NB4 (cell line): ENCODE measurements at places on chromosomes 12 and 14.

GRCh38 chr14:49733836-49734235 is 34.1 kb upstream of the KLHDC2 start:
- DNase-seq: peak; percentile 7

DNA sequence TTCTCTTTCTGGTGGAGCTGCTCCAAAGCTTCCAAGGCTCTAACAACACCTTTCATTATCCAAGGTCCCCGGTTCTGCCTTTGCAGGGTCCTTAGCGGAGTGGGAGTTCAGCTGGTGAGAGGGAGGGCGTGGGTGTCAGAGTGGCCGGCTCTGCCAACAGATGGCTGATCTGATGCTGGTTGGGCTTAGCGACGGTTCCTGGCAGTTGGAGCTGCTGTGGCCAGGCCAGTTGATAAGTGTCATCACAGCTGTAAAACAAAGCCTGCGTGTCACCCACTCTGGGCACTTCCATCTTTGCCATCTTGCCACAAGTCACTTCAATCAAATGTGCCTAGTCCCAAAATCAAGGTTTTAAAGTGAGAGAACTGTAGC is 36.3 kb downstream of the RIN3 start:
- peak; percentile 30 for DNase-seq

- DNase-seq: peak; percentile 77
Observed at GRCh38 chr12:102879144-102879763, 37.8 kb downstream of the PAH start.

DNA sequence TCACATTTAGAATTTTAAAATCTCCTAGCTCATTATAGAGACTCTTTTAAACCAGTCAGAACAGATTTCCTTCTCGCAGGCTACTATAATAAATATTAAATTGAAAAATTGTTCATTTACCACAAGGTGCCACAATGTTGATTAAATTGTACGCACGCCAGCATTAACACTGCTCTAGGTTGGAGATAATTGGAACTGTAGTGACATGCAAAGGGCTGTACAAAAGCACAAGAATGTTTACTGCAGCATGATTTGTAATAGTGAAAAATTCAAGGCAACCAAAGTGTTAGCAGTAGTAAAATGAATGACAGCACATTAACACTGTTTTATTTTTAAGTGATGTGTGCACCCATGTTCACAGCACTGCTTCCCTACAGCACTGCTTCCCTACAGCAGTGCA is 52.5 kb downstream of the TMEM132D start:
- DNase-seq: no peak

GRCh38 chr12:111154147-111154834 is 214.6 kb downstream of the PHETA1 start:
- DNase-seq: no peak

DNA sequence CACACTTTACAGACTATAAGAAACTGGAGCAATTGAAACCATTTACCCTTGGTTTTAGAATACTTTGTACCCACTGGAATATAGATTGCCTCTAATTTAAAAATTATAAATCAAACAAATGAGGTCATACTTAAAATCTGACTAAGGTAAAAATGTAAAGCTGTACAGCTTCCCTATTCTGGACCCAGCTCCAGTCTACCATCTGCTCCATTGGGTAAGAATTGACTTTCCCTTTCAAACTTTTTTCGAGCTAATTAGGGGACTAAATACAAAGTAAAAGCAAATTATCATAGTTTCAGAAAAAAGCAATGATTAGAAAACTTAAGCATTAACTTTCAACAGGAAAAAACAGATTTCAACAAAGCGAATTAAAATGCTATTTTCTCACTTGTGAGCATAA is 4.3 kb downstream of the KRR1 start:
- no peak for DNase-seq

DNA sequence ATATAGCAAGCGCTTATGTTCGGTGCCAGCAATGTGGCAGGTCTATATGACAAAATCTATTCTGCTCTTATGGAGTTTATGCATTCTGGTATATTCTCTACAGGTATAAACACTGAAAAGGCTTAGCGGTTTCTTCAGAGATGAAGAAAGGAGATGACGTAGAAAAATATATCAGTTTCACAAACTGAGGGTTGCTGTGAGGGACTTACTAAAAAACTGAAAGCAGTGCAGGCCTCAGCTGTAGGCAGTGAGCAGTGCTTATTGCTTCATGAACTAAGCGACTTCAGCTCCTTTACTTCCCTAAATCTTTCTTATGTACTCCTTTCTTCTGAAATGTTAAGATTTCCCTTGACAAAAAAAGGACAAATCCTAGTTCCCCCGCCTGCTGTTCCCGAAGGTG is 4.5 kb downstream of the DDX47 start:
- DNase-seq: peak; percentile 26

DNA sequence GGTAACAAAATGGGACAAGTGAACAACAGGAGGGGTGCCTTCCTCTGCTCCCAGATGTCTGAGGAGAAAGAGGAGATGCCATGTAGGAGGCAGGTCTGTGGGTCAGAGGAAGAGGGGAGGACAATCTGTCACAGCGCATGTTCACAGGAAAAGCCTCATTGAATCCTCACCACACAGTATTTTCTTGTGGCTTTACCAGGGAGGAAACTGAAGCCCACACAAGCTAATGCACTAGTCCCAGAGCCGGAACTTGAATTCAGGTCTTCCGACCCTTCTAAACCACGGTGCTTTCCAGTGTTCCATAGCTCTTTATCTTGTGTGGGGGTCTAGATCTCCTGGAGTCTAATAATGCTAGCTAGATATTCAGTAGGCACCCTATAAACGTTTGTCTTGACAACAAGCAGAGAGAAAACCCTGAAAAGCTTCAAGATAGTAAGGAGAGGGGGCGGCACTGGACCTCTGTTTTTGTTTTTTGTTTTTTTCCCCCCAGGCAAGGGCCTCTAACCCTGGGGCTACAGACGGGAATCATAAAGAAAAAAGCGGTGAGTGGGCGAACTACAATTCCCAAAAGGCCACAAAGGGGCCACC is 371 bp upstream of the SHMT2 start:
- peak; percentile 84 for DNase-seq

GRCh38 chr12:58593557-58594304 is 326.6 kb downstream of the LRIG3 start:
- DNase-seq: no peak

GRCh38 chr14:36976571-36977023 is 195.8 kb downstream of the SLC25A21 start:
- peak; percentile 86 for DNase-seq

DNA sequence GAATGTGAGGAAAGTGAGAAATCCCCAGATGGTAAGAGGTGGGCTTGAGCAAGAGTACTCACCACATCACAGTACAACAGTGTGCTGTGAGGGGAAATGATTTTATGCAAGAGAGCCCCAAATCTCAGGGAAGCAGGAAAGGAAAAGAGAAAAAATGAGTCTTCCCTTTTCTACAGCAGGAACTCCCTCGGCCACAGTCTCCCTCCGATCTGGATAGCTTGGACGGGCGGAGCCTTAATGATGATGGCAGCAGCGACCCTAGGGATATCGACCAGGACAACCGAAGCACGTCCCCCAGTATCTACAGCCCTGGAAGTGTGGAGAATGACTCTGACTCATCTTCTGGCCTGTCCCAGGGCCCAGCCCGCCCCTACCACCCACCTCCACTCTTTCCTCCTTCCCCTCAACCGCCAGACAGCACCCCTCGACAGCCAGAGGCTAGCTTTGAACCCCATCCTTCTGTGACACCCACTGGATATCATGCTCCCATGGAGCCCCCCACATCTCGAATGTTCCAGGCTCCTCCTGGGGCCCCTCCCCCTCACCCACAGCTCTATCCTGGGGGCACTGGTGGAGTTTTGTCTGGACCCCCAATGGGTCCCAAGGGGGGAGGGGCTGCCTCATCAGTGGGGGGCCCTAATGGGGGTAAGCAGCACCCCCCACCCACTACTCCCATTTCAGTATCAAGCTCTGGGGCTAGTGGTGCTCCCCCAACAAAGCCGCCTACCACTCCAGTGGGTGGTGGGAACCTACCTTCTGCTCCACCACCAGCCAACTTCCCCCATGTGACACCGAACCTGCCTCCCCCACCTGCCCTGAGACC is 7.8 kb downstream of the ATN1 start:
- DNase-seq: no peak

- no peak for DNase-seq
Observed at GRCh38 chr12:32146074-32146873, 39.6 kb downstream of the BICD1 start.

GRCh38 chr12:118359541-118359915 is 13.2 kb downstream of the TAOK3 start:
- peak; percentile 84 for DNase-seq

- peak; percentile 17 for DNase-seq
Observed at GRCh38 chr14:22699801-22700564, 55.8 kb upstream of the OR6J1 start.
